Left ventricle myocardium inferior (tissue), 1 donor: ENCODE measurements at places on chromosomes 7 and 10.
A peak's percentile ranks its signal among the peaks of the same experiment; 100 is the strongest.

DNA sequence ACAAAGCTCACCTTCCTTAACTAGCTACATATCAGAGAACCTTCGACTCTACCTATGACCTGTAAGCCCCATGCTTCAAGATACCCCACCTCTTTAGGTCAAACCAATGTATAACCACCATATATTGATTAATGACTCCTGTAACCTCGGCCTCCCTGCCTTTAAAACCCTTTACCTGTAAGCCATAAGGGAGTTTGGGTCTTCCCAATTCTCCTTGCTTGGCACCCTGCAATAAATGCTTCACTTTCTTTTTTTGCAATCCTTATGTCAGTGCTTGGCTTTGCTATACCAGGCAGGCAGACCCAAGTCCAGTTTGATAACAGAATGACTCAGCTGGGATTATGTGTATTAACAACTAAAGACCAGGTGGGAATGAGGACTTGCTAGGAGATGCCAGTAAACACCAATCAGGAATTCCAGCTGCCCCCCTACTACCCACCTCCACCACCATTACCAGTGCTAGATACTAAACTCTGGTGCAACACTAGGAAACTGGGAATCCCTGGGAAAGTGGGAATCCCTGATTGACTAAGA, 22.0 kb upstream of the SLC35G1 start:
- H3K36me3 ChIP-seq, result no peaks in the 10 kb centered on the region
- peaks cover 54% of the 10 kb centered on the region for H3K27me3 ChIP-seq
- H3K4me1 ChIP-seq, result no peaks in the 10 kb centered on the region
- H3K4me3 ChIP-seq, result no peak overlapping the region

- H3K4me1 ChIP-seq, result peaks cover 74% of the 10 kb centered on the region
- no peaks in the 10 kb centered on the region for H3K36me3 ChIP-seq
- H3K27me3 ChIP-seq, result no peaks in the 10 kb centered on the region
Measured at GRCh38 chr10:80205477-80206276, at the start of gene ANXA11. Gene ANXA11, minus strand, starts transcription at chr10:80205537. Its CDS starts 32,676 bp downstream, at chr10:80172861.

GRCh38 chr7:153188630-153189029, 429.1 kb downstream of the ACTR3B start:
- H3K4me3 ChIP-seq, result no peak overlapping the region
- no peak overlapping the region for H3K27ac ChIP-seq
- H3K36me3 ChIP-seq, result no peaks in the 10 kb centered on the region
- peaks cover 23% of the 10 kb centered on the region for H3K27me3 ChIP-seq
- H3K4me1 ChIP-seq, result no peaks in the 10 kb centered on the region
- no peak for DNase-seq

DNA sequence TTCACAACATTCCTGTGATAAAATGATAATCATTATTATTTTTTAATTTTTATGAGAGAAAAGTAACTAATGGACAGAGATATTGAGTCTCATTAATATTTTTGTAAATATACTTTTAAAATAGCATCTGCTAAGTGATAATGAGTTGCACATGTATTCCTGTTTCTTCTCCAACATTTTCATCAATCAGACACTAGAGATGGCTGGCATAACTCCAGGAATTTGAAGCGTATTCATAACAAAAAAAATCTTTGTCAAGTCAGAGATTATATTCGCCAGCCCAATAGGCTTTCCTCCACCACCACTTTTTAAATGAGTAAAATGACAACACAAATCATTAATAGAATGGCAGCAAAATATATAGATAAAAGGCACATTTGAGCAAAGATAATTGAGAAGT, 524.0 kb upstream of the KCND2 start:
- DNase-seq, result no peak
- H3K4me3 ChIP-seq, result no peak overlapping the region
- no peaks in the 10 kb centered on the region for H3K4me1 ChIP-seq

- H3K4me3 ChIP-seq, result no peak overlapping the region
- DNase-seq, result no peak
- peaks cover 12% of the 10 kb centered on the region for H3K4me1 ChIP-seq
- H3K36me3 ChIP-seq, result no peaks in the 10 kb centered on the region
- H3K27me3 ChIP-seq, result peaks cover 72% of the 10 kb centered on the region
Measured at GRCh38 chr7:152924238-152924637, 164.7 kb downstream of the ACTR3B start.

DNA sequence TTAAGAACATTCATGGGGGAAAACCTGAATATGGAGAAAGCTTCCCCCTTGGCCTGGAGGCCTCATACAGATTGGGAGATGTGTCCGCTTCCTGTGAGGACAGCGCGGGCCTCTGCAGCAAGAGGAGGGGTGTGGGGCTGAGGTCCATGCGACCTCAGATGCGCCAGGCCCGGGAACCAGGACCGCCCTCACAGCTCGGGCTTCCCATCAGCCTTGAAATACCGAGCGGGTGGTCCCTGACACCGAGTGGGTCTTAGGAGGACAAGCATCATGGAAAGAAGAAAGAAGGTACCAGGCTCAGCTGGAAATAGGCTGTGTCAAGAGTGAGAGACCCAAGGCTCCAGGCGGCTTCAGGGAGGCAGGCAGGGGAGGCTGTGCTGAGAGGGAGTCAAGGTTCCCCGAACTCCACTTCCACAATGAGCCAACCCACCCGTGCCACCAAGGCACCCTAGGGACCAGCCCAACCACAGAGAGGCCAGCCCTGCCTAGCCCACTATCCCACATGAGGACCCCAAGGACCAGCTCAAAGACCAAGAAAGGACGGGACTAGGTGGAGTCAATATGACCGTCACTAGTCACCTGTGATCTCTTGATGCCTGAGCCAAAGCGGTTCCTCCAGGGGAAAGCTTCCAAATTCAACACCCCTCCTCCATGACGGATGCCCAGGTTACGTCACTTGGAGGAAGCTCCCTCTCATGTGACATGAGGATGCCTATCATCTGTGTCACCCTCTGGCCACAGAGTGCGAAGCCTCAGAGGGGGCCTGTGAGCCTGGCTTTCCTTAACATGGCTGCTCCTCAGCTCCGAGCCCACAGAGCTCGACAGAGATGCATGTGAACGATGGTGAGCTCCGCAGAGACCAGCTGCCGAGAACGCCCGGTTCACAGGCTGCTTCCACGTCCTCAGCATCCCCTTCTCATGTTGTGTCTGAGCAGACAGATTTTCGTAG, 103.7 kb downstream of the TCERG1L start:
- H3K27ac ChIP-seq, result no peak overlapping the region
- H3K4me1 ChIP-seq, result no peaks in the 10 kb centered on the region
- H3K27me3 ChIP-seq, result peaks cover 63% of the 10 kb centered on the region
- H3K36me3 ChIP-seq, result no peaks in the 10 kb centered on the region
- DNase-seq, result no peak

- no peaks in the 10 kb centered on the region for H3K36me3 ChIP-seq
- DNase-seq, result peak; percentile 30
- H3K27me3 ChIP-seq, result peaks cover 4% of the 10 kb centered on the region
Measured at GRCh38 chr7:10973942-10974911, 555 bp downstream of the PHF14 start.

DNA sequence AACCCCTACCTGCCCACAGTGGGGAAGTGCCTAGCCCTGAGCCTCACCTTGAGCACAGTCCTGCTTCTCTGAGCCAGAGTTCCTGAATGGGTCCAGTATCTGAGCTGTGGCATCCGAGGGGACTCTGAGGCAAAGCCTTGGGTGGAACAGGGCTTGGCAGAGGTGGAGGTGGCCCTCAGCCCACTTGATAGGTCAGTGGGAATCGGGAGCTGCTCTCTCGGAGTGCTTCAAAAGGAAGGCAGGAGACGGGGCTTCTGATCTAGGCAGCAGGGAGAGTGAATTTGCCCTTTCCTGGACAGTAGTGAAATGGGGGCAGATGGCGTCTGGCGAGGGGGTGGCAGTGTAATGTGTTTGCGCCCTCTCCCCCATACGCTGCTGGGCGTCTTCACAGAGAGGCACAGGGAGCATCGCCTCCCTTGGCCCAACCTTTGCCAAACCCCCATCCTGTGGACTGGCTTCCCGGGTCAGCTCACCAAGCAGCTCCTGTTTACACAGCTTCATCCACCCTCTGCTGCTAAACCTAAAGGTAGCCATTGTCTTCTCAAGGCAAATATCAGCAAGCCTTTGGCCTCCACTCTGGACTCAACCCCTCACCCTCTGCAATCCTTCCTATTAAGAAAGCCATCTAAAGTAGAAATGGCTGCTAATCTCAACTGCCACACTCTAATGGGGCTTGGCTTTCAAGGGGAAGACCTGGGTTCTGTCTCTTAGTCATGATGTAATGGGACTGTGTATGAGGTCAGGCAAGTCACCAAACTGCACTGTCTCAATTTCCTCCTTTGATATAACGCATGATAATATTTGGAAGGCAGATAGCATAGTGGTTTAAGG, 21.1 kb upstream of the VDAC2 start:
- H3K4me3 ChIP-seq, result no peak overlapping the region
- no peak overlapping the region for H3K27ac ChIP-seq
- DNase-seq, result no peak
- H3K4me1 ChIP-seq, result peaks cover 33% of the 10 kb centered on the region

DNA sequence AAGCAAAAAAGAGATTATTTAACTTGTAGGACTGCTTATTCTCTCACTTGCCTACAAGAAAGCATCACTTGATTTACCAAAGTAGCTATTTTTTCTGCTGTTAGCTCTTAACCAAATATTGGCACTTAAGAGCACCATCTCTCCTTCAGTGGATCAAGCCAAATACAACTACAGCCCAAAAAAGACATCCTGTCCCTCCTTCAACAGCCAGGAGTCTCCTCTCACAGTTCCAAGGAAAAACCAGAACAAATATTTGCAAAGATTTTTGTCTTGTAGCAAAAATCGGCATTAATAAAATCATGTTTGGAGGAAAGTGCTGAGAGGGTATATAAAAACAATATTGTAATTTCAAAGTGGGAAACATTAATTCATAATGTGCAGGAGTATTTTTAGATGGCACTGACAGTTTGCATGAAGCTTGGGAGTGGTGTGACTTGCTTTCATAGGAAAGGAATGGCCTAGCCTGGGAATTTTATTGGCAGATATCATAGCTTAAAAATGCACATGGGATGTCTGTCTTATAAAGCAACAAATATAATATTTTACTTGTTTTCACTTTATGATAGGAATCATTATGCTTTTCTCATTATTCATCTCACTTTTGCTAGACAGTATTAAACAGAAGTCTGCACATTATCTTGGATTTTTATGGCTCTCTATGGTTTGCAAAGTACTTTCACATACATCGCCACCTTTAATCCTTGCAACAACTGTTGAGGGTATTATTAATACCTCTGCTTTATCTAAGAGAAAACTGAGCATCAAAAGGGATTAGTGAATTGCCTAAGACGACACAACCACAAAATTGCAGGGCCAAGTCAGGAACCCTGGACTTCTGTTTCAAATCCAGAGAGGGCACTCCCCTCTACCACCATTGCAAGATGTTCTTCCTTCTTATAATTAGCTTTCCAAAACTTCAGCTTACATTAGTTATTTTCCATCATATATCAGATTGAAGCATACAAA, 103.5 kb downstream of the AGMO start:
- H3K27me3 ChIP-seq, result no peaks in the 10 kb centered on the region
- DNase-seq, result no peak
- H3K4me1 ChIP-seq, result peaks cover 38% of the 10 kb centered on the region
- H3K27ac ChIP-seq, result peak overlapping the region; percentile 73

DNA sequence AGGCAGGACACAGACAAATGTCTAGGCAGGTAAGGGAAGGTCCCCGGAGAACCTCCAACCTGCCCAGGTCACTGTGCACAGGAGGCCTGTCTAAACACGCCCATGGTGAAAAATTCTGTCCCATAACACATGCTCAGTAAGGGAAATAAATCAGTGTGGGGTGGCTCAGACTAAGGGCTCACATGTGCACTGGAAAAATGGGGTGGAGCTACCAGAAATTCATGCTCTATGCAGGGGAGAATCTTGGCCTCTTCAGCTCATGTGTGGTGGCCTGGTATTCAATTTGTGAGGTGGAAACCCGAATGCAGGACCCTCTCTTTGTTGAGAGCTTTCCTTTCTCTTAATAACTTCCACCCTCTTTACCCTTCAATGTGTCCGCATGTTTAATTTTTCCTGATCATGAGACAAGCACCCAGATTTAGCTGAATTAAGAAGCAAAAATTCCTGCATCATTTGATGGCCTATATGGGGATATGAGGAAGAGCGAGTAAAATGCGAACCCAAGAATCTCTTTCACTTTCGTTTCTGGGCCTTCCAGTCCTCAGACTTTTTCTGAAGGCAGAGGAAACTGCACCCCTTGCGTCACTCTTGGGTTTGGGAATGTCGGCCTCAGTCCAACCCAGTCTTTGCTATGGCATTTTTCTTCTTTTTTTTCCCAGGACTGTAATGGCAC, 163.2 kb downstream of the DGKB start:
- H3K36me3 ChIP-seq, result peaks cover 3% of the 10 kb centered on the region
- DNase-seq, result no peak
- H3K27ac ChIP-seq, result no peak overlapping the region
- no peak overlapping the region for H3K4me3 ChIP-seq

DNA sequence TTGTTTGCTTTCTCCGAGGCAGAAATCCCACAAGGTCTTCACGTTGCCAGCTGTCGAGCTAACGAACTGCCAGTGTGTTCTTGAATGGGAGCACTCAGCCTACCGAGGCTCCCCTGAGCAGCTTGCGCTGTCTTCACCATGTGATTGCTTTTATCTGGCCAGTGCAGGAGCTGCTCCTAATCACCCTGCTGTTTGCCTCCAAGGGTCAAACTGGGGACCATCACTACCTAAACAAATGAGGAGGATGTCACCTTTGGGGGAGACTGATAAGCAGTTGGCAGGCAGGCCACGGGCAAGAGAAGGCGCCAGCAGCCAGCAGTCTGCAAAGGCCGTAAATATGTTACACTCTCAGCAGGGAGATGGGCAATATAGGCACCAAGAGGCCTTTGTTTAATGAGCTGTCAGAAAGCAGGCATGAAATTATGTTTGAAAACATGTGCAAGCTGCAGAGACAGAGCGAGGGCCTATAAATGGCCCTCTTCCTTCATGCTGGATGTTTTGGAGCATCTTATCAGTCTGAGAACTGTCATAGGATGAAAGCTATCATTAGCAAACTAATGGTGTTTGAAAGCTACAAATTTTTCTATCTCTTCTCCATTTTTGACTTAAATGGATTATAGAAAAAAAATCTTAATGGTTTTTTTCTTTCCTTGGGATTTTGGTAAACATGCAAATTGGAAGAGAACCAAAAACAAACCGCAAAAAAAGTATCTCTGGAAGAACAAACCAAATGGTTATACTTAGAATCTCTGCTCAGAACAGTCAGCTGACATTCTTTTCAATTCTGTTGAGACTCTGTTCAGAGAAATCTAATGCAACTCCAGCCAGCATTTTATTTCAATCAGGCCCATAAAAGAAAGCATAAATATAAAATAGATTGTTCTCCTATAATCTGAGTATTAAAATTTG, 267.3 kb upstream of the NPVF start:
- peaks cover 30% of the 10 kb centered on the region for H3K4me1 ChIP-seq
- H3K36me3 ChIP-seq, result no peaks in the 10 kb centered on the region
- peak overlapping the region; percentile 74 for H3K27ac ChIP-seq
- peak; percentile 17 for DNase-seq
- H3K4me3 ChIP-seq, result no peak overlapping the region
- H3K27me3 ChIP-seq, result no peaks in the 10 kb centered on the region

GRCh38 chr7:77306231-77307067, 106.8 kb upstream of the FGL2 start:
- DNase-seq, result no peak
- no peak overlapping the region for H3K4me3 ChIP-seq
- peaks cover 19% of the 10 kb centered on the region for H3K4me1 ChIP-seq
- no peak overlapping the region for H3K27ac ChIP-seq
- H3K36me3 ChIP-seq, result peaks cover 15% of the 10 kb centered on the region
- H3K27me3 ChIP-seq, result no peaks in the 10 kb centered on the region

- peaks cover 35% of the 10 kb centered on the region for H3K36me3 ChIP-seq
- no peaks in the 10 kb centered on the region for H3K27me3 ChIP-seq
- H3K4me3 ChIP-seq, result peak within 1 kb of the TSS; percentile 96
- peaks cover 20% of the 10 kb centered on the region for H3K4me1 ChIP-seq
- peak within 1 kb of the TSS; percentile 95 for H3K27ac ChIP-seq
Measured at GRCh38 chr10:68720793-68721672, at the start of gene CCAR1. Gene CCAR1, plus strand, starts transcription at chr10:68721239. Its CDS starts 1,266 bp downstream, at chr10:68722505.

GRCh38 chr7:104929921-104930320, 84.1 kb upstream of the KMT2E start:
- H3K4me3 ChIP-seq, result no peak overlapping the region
- no peak overlapping the region for H3K27ac ChIP-seq
- no peaks in the 10 kb centered on the region for H3K36me3 ChIP-seq
- no peaks in the 10 kb centered on the region for H3K27me3 ChIP-seq
- DNase-seq, result no peak
